KBM-7 (cell line): ENCODE measurements at places on chromosomes 12 and 14.

GRCh38 chr12:51951843-51952722 lies 584 bp downstream of the ACVR1B start:
- DNase-seq, result no peak

DNA sequence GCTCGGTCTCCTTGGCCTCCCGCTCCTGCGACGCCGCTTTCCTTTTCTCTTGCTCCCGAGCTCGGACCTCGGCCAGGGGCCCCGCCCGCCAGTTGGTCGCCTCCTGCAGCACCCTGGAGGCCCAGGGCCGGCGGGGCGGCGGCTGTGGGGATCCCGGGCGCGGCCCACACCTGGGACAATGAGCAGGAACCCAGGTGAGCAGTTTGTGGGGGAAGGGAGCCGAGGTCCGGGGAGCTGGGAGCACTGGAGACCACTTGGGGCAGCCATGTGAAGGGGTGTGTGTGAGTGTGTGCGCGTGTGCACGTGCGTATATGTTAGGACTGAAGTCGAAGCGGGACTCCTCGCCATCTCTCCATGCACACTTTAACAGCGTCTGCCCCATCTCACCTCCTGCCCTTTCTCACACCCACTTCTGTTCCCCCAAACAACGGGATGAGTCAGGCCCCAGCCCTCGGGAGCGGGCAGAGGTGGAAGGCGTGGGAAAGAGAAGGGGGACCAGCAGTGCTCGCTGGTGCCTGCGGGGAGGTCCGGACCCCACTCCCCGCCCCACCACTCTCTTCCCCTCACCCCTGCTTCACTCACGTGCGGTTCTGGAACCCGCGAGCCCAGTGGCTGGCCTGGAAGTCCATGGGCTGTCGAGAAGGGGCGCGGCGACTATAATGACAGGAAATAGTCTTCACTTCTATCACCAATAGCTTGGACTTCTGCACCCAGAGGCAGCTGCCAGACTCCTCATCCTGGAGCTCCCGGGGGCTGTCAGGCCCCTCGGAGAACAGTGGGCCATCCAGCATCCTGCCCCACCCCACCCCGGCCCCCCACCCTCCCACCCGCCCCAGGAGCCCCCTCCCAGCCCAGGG lies 450 bp downstream of the DDN start:
- DNase-seq, result peak; percentile 55

DNA sequence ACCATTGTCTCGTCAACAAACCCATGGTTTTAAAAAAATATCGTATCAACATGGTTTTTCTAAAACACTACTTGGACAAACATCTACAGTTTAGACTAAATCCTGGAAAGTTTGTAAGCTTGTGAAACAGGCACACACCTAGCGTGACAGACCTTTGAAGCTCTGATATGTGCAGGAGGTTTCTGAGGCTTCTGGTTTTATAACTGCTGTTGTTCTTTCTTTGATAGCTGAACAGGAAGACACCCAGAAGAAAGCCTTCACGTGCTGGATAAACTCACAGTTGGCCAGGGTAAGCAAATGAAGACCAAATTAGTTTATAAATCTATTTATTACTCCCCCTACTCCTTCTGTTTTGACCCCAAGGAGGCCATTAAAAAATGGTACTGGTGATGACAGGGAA lies 87.6 kb downstream of the SYNE2 start:
- DNase-seq, result no peak

- no peak for DNase-seq
These were observed 13.7 kb downstream of the COA8 start for GRCh38 chr14:103576371-103577024.

DNA sequence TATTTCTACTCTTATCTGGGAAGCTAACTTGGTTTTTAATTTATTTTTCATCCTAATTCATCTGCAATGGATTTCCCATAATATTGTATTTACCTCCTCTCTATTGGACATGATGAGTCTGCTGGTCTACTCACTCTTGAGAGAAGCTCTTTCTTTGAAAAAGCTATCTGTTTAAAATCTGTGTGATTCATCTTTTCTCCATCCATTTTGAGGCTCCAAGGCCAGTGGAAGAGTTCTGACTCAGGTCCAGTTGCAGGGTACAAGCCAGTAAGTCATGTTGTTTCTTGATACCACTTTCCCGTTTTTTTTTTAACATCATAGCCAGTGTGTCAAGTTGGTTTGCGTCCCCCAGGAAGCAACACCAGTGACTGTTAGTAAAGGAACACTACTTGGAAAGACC lies 160.3 kb upstream of the BMP4 start:
- DNase-seq, result no peak

DNA sequence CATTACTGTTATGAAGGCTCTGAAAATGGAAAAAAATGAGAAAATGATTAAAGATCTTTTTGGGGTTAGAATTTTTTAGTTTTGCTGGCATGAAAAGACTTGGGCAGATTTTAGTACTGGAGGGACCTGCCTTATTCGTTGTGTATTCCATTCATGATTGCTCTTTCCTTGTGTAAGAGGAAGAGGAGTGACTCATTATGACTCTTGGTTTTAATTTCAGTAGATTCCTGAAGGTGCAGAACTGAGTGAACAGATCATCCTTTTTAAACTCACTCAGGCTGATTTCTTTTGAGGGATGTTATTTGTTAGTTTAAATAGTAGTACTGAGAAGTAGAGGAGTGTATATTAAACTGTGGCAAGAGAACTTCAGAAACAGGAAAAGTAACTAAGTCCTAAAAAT lies 41.6 kb downstream of the AKAP6 start:
- no peak for DNase-seq

DNA sequence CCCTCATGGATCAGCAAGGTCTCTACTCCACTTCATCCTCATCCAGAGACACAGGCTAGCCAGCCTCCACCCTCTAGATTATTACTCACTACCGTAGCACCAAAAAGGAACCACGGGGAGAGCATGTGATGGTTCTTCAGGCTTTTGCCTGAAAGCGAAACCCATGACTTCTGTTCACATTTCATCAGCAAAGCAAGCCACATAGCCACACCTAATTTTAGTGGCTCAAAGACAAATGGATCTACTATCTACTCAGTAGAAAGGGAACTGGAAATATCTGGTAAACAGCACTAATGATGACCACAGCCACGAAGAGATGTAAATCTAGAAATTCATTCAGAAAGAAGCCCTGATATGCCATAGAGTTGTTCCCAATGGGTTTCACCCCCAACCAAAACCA lies 51.4 kb downstream of the VCPKMT start:
- peak; percentile 55 for DNase-seq

DNA sequence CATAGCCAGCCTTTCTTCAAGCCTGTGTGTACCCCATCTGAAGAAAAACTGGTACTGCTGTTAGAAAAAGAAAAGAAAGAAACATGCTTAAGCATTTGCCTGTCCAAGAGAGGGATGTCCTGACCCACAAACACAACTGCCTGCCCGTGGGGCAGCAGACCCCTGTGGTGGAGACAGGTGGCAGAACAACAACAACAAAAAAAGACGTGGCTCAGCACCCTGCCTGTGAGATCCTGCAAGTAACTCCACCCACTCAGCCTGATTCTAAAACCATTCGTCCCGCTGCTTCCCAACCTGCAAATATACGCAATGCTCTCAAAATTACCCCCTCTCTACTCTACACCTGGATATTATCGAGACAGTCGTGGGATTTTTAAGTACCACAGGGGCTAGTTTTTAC lies 64.9 kb upstream of the ZDHHC17 start:
- no peak for DNase-seq

DNA sequence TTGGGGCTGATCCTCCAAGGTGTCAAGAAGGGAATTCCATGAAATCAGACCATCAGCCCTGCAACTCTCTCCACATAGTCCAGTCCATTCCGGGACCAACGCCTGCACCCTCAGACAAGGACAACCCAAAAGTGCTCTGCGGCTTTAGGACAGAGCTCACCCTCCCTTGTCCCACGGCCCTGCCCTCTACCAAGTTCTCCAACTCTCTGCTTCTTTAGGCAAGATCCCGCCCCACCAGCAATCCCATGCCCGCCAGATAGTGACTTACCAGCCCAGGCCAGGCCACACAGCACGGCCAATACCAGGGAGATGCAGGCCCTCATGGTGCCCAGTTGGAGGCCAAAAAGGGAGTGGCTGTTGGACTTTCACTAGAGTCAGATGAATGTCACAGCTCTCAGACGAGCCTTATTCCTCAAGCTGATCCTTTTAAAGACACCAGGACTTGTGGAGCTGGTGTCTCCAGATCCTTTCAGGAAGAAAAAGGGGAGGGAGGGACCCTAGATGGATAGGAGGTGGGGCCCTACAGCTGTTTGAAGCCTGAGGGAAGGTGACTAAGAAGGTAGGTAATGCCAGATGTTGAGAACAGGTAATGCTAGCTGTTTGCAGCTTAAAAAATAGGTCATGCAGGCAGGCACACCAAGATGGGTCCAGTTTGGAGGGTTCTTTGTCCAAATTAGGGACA lies at the start of gene ENDOU:
Gene ENDOU, minus strand, starts transcription at position 400 of the 682 bp plus-strand sequence. Its CDS starts 77 bp downstream, at position 323.
- no peak for DNase-seq

DNA sequence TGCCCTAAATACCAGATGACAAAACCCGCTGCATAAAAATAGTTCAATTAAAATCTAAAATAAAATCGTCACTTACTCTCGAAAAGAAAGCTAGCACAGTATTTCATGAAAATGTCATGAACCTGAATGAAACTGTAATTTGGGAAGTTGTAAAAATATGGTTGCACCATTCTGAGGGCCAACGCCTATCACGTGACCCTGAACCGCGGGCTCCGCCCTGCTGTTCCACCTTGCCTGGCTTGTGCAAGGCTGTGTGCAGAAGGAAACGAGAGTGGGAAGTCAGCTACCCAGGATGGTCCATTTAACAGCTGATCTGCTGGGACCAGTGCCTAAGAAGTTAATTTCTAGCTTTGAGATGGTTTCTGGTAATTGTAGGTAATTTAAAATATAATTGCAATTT lies 91.7 kb upstream of the BMP4 start:
- DNase-seq, result no peak

- DNase-seq, result no peak
These were observed 163.4 kb downstream of the ANO6 start for GRCh38 chr12:45379261-45379660.

DNA sequence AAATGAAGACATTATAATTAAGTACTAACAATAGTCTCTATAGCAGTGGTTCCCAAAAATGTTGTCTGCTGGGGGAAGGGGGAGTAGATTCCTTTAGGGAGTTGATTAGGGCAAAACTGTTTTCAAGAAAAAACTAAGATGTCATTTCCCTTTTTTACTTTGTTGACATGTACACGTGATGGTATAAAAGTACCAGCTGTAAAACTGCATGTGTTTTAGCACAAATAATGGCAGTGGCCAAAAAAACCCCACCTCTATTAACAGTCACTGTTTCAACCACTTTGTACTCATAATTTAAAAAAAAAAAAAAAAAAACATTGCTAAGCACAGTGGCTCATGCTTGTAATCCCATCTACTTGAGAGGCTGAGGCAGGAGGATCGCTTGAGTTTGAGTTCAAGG lies 61.7 kb downstream of the PPP1R12A start:
- no peak for DNase-seq

- no peak for DNase-seq
These were observed 165.4 kb upstream of the PWP1 start for GRCh38 chr12:107519906-107520859.

GRCh38 chr14:78170203-78170602 lies at the start of gene NRXN3:
NRXN3 (plus strand) TSS chr14:78170373; CDS start chr14:78243094, 72,721 bp downstream.
- DNase-seq, result no peak

- DNase-seq, result peak; percentile 19
These were observed 25.2 kb upstream of the NTN4 start for GRCh38 chr12:95815632-95816212.

- no peak for DNase-seq
These were observed 47.6 kb downstream of the TRAF3 start for GRCh38 chr14:102824832-102825231.

DNA sequence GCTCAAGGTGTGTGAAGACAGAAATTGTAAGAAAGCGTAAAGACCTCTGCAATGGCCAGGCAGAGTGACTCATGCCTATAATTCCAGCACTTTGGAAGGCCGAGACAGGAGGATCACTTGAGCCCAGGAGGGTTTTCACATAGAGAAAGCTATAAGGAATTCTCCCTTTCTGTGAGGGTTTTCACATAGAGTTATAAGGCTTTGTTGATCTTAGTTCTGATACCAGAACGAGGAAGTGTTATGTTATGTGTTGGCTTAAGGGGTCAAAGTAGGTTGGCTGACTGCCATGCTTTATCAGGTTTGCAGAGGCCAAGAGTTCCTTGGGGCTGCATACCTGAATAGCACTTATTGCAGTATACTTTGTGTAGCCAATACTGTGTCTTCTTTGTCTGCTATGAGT lies 139.1 kb downstream of the ERC1 start:
- DNase-seq, result peak; percentile 41
